ENCODE measurements at places on chromosomes 7 and 10.
A peak's percentile ranks its signal among the peaks of the same experiment; 100 is the strongest.

- no peak for DNase-seq
Observed at GRCh38 chr10:85916994-85917573, 449.5 kb downstream of the GRID1 start.

DNA sequence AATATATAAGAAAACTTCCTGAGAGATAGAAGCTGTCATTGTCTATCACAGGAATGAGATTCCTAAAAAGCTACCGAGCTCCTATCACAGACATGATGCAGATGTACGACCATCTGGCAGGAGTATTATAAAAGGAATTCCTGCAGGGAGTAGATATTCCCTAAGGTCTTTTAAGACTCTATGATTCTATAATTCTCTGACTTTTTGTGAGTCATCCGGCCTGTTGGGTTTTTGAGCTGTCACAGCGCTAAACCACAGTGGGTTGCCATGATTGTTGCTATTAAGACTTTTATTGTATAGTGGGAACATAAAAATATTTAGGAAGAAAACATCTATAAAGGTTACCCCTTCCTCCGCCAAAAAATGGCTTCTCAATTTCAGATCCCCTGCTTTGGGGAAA, 223.4 kb downstream of the BMPER start:
- peak; percentile 23 for DNase-seq

DNA sequence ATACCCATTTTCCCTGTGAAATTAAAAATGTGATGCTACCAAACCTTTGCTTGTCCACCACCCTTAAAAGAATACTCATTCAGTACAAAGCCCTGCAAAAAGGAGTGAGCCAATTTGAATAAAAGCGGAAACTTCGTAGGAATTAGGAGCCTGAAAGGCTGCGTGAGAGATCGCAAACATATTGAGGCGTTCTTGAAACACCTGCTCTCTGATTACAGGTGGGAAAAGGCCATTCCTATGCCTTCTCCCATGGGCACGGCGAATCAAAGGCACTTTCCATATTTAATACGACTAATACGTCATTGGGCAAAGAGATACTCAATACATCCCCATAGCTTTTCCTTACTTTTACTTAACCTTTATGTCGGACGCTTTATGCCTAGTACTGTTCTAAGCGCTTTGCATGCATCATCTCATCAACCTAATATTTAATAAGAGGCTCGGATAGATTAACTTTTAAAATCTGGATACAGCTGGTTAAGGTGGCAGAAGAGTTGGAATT, 30.9 kb upstream of the KMT2E start:
- no peak for DNase-seq

DNA sequence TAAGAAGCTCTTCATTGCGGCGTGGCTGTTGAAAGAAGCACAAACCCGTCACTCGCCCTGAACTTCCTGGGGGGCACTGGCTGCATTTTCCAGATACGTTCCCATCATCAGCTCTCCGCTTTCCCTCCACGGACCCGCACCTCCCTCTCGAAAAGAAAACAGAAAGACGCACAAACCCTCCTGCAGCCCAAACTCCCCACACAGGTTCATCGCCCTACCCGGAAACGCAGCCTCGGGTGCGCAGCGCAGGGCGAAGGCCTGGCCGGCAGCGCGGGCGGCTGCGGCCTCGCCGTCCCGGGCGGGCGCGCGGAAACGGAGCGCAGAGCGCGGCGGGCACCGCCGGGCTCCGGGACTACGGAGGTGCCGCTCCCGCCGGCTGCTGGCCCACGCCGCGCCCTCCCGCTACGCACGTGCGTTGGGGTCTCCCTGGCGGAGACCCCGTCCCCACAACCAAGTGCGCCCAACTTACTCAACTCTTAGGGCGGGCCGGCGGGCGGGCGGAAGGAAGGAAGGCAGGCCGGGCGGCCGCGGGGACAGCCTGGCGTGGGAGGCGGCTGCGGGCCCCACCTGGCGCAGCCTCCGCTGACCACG, 822 bp downstream of the ZNF800 start:
- DNase-seq, result no peak

DNA sequence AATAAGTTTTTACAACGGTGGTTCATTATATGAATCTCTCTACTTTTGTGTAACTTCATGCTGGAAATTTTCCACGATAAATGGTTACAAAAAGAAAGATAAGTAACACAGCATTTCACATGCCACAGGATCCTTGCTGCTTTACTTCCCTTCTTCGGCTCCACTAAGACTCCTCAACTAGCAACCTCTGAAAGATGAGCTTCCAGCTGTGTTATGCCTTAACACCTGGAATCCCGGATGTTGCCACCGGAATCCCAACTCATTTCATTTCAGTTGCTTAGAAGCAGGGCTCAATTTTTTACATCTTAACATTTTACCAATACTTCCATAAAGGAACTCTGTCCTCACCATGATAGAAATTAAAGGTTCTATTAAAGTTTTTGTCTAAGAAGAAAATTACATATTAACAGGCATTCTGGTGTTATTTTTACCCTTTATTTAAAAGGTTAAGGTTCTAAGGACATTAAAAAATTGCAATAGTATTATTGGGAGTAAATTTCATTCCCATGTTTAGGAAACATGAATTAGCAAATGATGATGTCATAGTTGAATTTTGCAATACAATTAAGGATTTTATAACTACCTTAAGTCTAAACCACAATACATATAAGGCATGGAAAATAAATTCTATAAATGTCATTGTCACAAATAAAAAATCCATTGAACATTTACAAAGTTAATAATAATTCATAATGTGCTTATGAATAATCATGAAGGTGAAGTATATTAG, 57.1 kb upstream of the IL6 start:
- DNase-seq, result no peak

GRCh38 chr7:153012203-153012602, 252.7 kb downstream of the ACTR3B start:
- no peak for DNase-seq

GRCh38 chr7:3399858-3400257, 98.8 kb downstream of the SDK1 start:
- DNase-seq, result no peak

- no peak for DNase-seq
Observed at GRCh38 chr10:103583871-103584215, 90.3 kb downstream of the NEURL1 start.

GRCh38 chr7:91194841-91195240, 69.4 kb upstream of the FZD1 start:
- DNase-seq, result no peak

GRCh38 chr10:29882766-29883165, 176.6 kb downstream of the JCAD start:
- DNase-seq, result no peak

GRCh38 chr7:32224276-32224675, 154.1 kb upstream of the PDE1C start:
- no peak for DNase-seq

DNA sequence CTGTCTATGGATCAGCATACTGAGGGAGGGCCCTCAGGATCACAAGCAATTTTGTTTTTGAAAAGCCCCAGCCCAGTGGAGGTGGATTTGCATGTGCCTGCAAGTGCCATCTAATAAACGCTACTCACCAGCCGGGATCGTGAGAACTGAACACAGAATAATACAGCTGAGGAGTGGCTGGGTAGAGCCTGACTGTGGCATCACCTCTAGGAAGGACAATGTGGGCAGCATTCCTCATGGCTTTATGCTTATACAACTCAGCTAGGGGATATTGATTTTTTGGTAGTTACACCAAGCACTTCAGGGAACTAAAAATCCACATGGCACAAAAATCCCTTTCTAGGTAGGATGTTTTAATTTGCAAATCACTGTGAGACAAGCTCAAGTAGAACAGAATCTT, 72.7 kb upstream of the PALS2 start:
- DNase-seq, result no peak

DNA sequence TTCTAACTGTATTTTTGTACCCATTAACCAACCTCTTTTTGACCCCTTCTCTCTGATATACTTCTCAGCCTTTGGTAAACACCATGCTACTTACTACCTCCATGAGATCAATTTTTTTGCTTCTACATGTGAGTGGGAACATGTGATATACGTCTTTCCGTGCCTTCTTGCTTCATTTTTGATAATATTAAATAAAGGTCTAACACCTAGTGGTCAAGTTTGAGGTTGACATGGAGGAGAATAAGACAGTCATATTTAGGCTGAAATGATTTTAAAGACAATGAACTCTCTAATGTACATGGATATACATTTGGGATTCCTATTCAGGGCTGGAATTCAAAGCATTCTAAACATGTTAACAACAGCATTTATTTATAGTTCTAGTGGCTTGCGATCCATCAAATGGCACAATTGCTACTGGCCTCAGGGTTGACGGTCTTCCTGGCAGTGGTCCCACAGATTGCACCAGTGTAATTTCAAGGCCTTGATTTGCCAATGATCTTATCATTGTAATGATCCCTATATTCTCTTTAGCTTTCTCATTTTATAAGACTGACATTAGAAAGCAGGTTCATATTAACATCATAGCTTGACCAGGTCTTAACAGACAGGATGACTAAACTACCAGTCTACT, 315.9 kb upstream of the ETV1 start:
- no peak for DNase-seq

DNA sequence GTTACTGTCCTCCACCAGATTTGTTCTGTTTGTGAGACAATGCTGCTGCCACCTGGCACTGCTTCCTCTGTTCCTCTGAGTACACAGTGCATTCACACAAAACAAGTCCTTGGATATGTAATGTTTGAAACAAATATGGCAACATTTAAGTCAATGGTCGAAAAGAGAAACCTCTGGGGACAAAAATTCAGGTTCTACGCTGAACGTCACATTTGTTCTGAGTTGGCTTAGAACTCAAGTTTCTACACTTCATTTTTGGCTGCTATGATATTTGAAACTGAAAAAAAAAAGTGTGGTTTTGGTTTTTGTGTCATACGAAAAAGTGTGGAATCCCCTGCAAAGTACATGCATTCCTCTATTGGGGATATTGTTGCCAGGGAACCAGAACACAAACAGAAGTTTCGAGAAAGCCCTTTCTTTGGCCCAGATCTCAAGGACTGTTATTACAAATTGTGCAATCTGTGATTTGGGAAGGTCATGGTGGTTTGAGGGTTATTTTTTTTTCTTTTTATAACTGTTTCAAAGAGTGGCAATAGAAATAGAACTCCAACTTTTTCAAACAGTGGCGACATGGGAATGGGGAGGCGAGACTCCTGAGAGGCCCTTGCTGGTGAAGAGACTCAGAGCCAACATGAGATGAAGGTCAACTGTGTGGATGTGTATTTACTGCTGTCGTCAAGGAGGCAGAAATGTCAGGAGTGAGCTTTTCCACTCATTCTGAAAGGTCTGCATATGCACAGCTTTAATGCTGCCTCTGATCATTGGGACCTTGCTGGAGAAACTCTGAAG, 127.5 kb downstream of the CUBN start:
- peak; percentile 34 for DNase-seq

DNA sequence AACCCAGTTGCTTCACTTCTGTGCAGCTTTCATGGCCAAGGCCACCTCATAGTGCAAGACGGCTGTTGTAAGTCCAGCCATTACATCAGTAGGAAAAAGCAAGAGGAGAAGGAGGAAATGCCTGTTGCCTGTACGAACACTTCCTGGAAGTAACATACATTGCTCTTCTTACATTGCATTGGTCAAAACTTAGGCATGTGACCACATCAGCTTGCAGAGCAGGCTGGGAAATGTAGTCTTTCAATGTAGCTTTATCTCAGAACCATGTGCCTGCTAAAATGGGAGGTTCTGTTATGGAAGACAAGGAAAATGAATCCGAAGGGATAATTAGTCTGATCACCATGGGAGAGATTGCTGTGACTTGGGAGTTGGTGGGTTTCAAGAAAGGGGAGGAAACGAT, 4.3 kb downstream of the SLC29A3 start:
- no peak for DNase-seq

GRCh38 chr10:102565793-102566192, 62.0 kb downstream of the SUFU start:
- DNase-seq, result no peak

DNA sequence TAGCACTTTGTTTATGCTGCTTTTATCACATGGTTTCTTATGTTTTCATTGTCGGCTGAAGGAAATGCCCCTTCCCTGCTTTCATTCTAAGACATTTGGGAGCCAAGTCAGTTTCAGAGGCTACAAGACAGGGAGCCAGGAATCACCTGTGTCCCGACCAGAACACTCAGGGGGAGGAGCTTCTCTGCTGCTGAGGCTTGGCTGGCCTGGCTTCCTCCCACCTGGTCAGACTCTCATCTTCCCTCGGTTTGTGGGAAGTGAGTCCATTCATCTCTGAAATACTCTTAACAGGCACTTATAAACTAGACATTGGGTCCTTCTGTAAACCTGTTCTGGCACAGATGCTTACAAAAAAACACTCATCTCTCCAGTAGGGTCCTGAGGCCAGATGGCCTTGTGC, 19.6 kb upstream of the GOLGA7B start:
- no peak for DNase-seq

DNA sequence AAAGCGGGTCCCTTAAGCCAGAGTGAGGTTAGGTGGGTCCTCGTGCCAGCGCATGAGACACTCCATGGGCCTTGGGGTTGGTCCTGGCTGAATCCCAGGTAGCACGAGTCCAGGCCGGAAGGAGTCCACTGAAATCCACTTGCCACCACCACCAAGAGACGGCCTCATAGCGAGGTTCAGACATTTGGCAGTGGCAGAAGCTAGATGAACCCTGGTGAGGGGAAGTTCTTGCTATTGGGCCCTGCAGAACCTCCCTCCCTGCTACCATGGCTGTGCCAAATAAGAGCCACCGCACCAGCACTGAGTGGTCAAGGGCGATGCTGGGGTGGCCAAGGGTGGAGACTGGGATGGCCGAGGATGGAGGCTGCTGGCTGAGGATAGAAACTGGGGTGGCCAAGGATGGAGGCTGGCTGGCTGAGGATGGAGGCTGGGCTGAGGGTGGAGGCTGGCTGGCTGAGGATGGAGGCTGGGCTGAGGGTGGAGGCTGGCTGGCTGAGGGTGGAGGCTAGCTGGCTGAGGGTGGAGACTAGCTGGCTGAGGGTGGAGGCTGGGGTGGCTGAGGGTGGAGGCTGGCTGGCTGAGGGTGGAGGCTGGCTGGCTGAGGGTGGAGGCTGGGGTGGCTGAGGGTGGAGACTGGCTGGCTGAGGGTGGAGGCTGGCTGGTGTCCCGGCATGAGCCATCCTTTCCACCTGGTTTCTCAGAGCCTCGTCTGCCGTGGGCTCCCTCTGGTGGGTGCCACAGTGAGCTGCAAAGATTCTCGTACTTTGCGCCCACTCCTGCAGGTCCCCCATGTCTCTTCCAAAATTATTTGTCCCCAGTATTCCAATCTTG, 88.2 kb downstream of the ELFN1 start:
- DNase-seq, result no peak

GRCh38 chr10:9823268-9823930, 1194.3 kb upstream of the CELF2 start:
- no peak for DNase-seq

GRCh38 chr7:133675510-133676218, 422.8 kb downstream of the EXOC4 start:
- DNase-seq, result no peak

DNA sequence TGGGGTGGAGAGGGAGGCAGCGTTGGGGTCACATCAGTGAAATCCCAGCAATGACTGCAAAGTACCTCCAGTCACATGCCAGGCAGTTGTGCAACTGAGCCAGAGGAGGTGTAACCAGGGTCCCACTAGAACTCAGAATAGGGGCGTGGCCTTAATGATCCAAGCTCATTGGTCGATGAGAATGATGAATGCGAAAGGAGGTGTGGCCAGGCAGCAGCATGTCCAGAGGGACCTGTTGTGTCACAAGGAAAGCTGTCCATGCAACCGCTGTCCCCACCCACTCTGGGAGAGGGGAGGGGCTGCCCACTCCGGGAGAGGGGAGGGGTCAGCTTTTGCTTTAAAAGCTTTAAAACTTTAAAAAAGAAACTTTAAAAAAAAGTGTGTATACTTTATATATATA, 25.3 kb upstream of the MTPAP start:
- no peak for DNase-seq

- DNase-seq, result no peak
Observed at GRCh38 chr7:66152371-66153191, 37.9 kb downstream of the CRCP start.

- DNase-seq, result no peak
Observed at GRCh38 chr10:98478430-98479222, 31.9 kb upstream of the HPS1 start.
